ENCODE measurements at places on chromosomes 4 and X. TPM values are rescaled to one million over a fixed set of nuclear protein-coding genes. Genes with fewer than 3 reads are reported as not detected.

DNA sequence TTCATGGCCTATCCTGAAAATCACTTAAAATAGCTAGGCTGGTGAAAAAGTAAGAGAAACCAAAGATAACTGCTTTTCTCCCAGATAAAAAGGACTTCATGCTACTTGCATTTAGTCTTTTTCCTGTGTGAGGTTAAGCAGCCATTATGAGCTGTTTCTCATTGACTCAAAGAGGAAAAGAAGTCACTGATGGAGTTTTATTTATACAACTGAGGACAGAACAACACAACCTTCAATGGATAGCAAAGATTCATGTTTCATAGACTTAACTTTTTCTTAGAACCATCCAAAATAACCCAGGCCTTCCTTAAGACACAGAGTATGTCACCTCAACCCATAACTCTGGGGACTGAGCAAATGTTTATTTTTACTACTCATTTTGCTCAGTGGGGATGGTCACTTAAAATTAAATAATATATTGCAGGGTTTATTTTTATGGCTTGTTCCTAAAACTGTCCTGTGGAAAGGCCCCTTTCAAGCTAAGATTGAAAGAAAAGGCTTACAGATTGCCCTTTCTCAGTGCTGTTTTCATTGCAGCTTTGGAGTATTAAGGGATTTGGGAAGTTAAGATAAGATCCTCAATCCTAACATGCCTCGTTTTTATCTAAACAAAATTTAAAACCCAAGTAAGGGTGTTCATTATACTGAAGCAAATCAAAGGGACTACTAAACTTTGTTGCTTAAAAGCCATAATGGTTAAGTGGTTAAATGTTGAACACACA lies 252.6 kb upstream of the MAD2L1 start:
- no peak for DNase-seq

GRCh38 chrX:152642931-152643564 lies 5.4 kb downstream of the GABRQ start:
- no peak for DNase-seq

- DNase-seq: no peak
These were observed 571.5 kb upstream of the TENM3 start for GRCh38 chr4:181671672-181672071.

DNA sequence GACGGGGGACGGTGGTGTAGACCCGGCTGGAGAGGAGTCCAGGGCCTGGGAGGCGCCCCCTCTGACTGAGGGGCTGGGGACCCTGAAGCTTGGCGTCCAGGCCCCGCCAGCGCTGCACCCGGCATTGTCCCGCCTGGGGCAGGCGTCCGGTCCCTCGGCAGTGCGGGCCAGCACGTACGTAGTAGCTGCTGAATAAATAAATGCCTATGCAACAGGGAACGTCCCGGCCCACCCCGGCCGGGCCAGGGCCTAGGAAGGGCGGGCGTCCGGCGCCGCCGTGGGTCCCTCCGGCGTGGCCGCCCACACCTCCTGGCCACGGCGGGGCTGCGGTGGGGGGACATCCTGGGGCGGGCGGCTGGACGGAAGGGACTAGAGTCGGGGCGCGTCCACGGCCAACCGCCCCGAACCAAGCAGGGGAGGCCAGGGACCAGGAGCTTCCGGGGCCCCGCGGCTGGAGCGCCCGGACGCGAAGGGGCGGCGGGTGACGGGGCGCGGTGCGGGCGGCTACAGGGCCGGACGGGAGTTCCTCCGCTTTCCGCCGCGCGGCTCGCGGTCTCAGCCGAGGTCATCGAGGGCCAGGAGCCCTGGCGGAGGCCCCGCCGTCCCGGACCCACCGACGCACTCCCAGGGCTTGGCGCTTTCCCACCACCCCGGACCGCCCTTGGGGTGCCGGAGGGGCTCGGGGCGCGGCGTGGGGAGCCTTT lies 886 bp upstream of the WWC2 start:
- DNase-seq: no peak

GRCh38 chr4:122053186-122053585 lies 98.9 kb upstream of the BLTP1 start:
- DNase-seq: no peak

DNA sequence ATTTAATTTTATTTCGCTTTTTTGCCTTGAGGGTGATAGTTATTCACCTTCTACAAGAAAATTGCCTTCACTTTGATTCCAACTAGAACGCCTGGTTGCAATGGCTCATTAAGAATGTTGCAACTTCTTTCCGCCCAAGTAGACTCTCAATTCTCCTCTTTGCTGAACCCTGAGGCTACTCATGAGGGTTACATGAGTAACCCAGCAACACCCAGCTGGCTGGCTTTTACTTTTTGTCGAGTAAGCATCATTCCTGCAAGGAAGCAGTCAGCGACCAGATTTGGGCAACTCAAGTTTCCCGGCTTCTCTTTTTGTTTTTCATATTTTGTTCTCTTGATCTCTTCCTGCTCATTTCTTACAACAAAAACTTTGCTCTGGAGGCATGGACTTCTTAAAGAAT lies 495.4 kb downstream of the PACRGL start:
- no peak for DNase-seq

- DNase-seq: no peak
These were observed 213.1 kb downstream of the DCTD start for GRCh38 chr4:182704077-182704476.

GRCh38 chr4:142434519-142435224 lies 411.4 kb downstream of the INPP4B start:
- no peak for DNase-seq

ARHGAP36 gene
- not detected for total RNA-seq

CXCL10 gene
- not detected for total RNA-seq

SEC24D gene
- 58.2 TPM for total RNA-seq

GRIPAP1 gene
- 19.5 TPM for total RNA-seq

COL4A6 gene
- under 0.01 TPM for total RNA-seq

PLAC8 gene
- 123 TPM for total RNA-seq
